H1 (cell line): ENCODE measurements at places on chromosomes 16 and 17. TPM values are rescaled to one million over a fixed set of nuclear protein-coding genes. Genes with fewer than 3 reads are reported as not detected.

The CNTROB gene
- 20.5 and 28.2 TPM in 2 replicates for polyA plus RNA-seq

DNA sequence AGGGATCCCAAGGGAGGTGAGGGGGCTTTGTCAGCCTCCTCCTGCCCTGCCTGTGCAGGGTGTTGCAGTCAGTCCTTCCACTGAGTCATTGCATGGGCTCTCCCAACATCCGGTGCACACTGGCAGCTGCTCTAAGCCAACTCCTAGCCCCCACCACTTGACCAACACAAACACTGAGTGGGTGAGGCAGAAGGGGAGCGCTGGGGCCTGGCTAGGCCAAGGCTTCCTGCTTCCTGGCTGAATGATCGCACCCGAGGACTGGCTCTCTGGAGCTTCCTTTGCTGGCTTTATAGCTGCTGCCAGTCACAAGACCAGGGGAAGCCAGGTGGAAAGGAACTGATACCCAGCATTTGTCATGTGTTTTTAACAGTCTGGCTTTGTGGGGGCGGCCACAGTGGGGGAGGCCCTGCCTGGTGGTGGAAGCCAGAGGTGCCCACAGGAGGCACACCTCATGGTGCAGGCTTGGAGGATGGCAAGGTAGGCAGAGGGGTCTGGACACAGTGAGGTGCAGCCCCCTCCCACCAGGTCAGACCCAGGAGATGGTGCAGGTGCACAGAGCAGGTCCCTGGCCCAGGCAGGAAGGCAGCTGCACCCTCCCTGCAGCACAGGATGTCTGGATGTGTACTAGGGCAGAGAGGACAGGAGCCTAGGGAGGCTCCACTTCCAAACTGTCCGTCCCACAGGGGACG, 6.8 kb downstream of the MPG start:
- no peak for DNase-seq
- no peaks in the 10 kb centered on the region; the same call in none of the 2 replicates for H3K4me1 ChIP-seq
- H3K4me3 ChIP-seq: no peak overlapping the region
- no peaks in the 10 kb centered on the region for H3K27me3 ChIP-seq

The SPHK1 gene
- polyA plus RNA-seq: 2.4 and 4.6 TPM in 2 replicates

DNA sequence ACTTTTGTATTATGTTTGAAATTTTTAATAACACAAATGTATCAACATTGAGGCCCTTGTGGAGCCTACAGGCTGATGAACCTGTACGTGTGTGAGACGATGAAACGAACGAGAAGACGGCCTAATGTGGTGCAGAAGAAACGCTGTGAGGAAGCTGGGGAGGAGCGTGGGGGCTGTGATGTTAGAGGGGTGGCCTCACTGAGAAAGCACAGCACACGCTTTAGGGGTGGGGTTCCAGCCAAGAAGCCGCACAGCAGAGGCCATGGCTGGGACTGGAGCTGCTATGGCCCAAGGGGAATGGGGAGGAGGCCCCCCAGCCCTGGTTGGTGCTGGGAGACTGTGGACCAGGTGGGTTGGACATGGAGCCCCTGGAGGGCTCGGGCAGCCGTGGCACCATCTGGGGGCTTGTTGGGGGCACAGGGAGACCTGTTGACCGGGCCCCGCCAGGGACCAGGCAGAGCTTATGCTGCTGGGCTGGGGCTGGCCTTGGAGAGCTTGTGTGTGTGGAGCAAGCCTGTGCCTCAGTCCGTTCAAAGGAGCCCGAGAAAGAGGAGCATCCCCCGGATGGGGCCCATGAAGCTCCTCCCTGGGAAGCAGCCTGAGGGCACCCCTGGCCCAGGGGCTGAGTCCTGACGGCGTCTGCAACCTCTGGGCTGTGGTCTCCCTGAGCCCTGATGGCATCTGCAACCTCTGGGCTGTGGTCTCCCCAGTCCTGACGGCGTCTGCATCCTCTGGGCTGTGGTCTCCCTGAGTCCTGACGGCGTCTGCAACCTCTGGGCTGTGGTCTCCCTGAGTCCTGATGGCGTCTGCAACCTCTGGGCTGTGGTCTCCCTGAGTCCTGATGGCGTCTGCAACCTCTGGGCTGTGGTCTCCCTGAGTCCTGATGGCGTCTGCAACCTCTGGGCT, 44.7 kb downstream of the METRNL start:
- no peak for DNase-seq

DNA sequence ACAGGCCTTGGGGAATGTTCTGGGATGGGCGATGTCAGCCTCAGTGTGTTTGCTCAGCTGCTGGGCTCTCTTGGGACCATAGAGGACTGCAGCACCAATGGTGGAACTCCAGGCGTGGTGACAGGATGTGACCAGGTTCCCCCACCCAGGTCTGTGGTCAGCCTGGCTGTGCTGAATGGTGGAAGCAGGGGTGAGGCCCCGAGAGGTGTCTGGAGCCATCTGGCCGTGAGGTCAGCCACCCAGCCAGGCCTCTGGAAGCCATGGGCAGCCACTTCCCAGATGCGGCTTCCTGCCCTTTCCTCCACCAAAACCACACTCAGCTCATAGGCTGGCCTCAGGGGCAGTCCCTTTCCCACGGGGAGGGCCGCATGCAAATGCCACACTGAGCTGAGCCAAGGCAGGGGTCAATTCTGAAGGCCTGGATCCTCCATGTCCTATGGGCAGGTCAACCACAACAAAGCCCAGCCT, 7.8 kb upstream of the MAPK7 start:
- H3K36me3 ChIP-seq: no peaks in the 10 kb centered on the region
- H3K4me1 ChIP-seq: peaks cover 3% of the 10 kb centered on the region
- H3K27me3 ChIP-seq: no peaks in the 10 kb centered on the region
